ENCODE measurements at places on chromosomes 12 and 14. TPM values are rescaled to one million over a fixed set of nuclear protein-coding genes. Genes with fewer than 3 reads are reported as not detected.

- no peak for DNase-seq
These were observed 1.9 kb upstream of the SEL1L start for GRCh38 chr14:81535396-81536164.

DNA sequence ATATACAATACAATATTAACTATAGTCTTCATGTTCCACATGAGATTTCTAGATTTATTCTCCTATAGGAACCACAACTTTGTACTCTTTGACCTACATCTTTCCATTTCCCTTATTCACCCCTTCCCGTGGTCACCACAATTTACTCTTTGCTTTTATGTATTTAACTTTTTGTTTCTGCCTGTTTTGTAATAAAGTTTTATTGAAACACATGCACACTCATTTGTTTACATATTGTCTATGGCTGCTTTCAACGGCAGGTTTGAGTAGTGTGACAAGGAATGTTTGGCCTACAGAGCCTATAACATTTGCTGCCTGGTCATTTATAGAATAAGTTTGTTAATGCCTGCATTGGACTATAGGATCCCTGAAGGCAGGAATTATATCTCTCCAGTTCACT, 231.1 kb downstream of the CRADD start:
- DNase-seq = no peak

GRCh38 chr14:85391892-85392291, 138.1 kb upstream of the FLRT2 start:
- DNase-seq = peak; percentile 0

- no peak for DNase-seq
These were observed 85.9 kb downstream of the CRADD start for GRCh38 chr12:93762912-93763553.

- no peak for DNase-seq
These were observed 162.6 kb upstream of the PLEKHG7 start for GRCh38 chr12:92539976-92540781.

The DCN gene
- total RNA-seq = not detected

DNA sequence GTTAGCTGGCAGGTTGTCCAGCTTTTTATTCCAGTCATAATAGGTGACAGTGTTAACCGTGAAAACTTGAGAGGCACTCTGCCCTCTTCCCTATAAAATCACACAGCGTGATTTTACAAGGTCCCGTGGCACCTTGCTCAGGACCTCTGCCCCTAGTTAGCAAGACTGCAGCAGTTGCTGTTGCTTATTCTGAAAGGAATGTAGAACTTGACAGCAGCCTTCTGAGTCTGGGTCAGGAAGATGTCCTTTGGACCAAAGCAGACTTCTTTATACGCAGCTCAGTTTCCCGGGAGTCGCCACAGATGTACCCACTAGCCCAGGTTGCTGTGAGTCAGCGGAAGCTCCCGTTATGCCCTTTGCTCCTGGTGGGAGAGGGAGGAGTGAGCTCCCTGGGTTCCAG, 13.2 kb downstream of the PRKAB1 start:
- no peak for DNase-seq

DNA sequence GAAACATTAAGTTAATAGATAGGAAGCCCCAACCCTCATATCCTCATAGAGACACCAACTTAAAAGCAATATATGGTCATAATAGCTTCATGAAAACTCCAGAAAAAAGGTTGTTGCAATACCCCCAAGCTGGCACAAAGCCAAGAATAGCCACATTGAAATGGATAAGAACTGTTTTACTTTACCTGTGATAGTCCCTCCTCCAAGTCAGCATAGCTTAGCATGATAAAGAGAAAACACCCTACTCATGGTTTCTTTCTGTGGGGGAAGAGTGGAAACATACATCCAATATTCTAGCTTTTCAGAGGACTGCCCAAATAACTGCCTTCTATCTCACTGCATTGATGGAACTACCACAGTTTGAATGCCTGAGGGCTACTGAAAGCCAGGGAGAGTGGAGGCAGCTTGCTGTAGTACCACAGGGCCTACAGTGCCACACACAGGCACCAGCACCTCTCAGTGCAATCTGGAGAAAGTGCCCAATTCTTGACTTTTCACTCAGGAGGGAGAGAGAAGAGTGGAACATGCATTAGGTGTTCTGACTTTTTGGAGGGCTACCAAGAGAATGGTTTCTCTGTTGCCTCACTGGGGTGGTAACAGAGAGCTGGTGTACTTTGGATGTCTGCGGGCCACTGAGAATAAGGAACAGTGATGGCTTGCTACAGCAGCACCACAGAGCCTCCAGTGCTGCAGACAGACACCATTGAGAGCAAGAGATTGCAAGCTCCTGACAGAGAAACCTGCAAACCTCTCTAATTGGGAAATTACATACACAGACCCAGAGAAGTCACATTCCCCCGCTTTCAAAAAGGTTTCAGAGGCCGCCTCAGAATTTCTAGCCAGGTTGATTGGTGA, 157.1 kb upstream of the GARIN2 start:
- DNase-seq = no peak

GRCh38 chr14:61430066-61430757, 108.8 kb downstream of the PRKCH start:
- DNase-seq = no peak

GRCh38 chr12:1217191-1217949, 226.3 kb downstream of the ERC1 start:
- DNase-seq = no peak

GRCh38 chr12:62158461-62159360, 101.5 kb upstream of the USP15 start:
- no peak for DNase-seq

DNA sequence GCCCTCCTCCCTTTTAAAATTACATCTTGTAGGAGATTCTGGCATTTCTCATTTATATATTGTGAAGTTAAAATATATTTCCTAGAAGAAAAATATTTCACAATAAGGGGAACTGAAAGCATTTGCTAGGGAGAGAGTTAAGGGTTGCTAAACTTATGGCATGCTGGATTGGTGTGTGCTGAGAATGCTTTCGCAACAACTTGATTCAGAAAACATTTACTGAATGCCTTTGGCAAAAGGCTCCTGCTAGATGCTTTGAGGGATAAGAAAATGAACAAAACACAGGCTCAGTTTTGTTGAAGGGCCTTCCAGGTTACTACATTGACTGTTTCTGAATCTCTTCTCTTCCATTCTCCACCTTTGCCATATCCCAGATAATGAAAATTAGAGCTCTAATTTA, 67.5 kb downstream of the DIP2B start:
- DNase-seq = no peak

The PNMA1 gene
- 28.3 TPM for total RNA-seq

- no peak for DNase-seq
These were observed 3.8 kb upstream of the B3GNT4 start for GRCh38 chr12:122199484-122200355.

DNA sequence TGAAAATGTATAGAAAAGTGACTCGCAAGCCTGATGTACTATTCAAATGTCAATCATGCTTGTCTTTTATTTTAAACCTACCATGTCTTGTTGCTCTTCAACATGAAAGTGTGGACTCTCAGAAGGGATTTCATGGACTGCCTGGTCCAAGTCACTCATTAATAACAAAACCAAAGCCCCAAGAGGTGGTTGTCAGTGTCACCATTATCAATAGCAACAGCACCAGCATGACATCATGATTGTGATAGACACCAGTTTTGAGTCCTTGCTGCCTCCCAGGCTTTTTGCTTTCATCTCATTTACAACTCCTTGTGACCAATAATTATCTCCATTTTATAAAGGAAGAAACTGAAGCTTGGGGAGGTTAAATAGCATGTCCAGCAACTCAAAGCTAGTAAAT, 112.0 kb upstream of the TMPO start:
- DNase-seq = no peak

The AQP5 gene
- total RNA-seq = not detected

The B3GNT4 gene
- total RNA-seq = 1.6 TPM

DNA sequence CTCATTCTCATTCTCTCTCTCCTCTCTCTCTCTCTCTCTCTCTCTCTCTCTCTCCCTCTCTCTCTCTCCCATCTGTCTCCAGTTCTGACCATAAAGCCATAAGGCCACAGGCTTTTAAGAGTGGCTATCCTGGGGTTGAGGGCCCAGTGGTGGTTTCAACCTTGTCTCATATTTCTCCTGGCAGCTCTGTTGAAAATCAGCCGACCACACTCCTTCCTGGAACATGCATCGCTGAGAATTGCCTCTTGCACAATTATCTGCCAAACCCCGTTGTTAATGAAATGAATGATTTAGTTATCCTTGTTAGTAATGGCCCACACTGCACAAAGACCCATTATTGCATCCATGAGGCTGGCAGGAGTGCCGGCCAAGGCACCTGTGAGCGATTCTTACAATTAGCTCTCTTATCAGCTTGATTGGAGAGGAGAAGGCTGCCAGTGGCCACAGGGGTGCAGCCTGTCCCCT, 30.4 kb upstream of the KCNA5 start:
- DNase-seq = no peak

The LGR5 gene
- not detected for total RNA-seq

The MIP gene
- not detected for total RNA-seq

DNA sequence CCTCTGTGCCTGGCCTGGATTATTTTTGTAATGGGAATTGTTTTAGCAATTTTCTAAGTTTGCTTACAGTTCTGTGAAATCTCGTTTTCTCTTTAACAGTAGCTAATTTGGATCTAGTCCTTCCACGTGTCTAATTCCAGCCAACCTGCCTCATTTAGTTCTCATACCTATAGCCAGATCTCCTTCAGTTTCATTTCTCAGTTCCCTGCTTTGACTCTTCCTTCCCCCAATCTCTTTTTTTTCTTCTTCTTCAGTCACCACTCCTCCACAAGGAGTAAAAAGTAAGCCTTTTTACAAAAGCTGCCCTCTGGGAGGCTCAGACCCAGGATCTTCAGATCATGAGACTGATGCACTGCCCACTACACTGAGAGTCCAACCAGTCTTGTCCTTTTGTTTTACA, 1.4 kb downstream of the THTPA start:
- DNase-seq = no peak

DNA sequence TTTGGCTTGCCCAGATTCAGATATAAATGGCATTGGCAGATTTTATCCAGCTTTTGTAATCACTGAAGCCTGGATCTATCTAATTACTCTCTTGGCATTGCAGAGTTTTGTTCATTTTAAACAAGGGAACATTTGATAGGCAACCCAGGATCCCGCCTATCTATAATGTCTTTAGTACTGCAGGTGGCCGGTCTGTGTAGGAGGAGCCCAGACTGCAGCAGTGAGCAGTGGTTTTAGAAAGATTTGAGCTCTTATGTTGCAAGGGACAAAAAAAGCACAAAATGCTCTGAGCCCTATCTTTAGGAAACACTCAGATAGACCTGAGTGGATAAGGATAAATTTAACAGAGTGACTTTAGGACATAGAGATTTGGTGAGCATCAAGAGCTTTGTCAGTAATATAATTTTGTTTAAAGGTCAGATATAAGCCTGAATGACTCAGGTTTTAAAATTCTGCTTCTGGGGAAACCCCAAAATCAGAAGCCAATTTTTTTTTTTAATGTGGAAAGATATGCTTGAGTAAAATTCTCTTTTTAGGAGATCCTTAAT, 165.5 kb downstream of the SLC5A8 start:
- DNase-seq = no peak

- DNase-seq = no peak
These were observed 10.6 kb upstream of the CSAD start for GRCh38 chr12:53191096-53191884.

The TMEM63C gene
- total RNA-seq = 1.2 TPM

GRCh38 chr12:95231190-95231589, 13.6 kb downstream of the VEZT start:
- DNase-seq = no peak

DNA sequence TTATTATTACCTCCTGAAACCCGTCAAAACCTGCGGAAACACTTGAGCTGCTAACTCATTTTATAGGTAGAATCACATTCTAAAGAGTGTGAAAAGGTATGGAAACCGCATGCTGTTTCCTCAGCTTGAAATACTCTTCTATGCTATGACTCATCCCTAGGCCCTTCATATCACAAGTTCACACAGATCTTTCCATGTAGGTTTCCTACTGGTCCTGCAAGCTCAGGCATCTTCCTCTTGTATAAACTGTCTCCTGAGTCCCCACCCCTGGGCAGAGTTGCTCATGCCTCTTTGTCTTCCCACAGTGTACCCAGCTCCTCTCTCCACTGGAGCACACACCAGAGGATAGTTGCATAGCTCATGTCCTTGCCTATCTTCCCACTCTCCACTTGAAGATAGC, 84.7 kb downstream of the CMAS start:
- DNase-seq = no peak

GRCh38 chr14:102316338-102316742, 3.2 kb upstream of the ZNF839 start:
- DNase-seq = peak; percentile 23

DNA sequence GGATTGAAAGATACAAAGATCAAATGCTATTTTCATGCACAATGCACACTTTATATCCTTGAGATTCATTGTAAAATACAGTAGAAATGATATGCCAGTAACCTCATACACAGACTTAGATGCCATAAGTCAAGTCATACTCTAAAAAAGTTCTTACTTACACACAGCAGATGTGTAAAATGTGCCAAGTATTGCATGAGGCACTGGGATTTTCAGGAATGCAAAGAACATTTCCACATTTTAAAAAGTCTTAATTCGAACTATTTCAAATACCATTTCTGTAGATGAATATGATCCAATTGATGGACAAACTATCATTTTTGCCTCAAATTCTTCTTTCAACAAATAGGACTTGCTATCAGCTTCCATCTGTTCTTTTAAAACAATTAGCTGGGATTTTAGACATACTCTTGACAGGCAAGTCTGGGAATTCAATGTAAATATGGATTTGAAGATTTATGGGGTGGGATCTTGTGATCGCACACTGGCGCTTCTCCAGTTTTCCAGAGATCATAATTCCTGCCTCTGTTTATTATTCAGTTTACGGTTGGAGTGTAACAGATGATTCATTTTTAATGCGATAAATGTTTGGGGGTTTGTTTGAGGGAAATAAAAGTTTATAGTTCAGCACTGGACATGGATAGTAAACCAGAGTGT, 183.8 kb downstream of the PAX9 start:
- DNase-seq = no peak

DNA sequence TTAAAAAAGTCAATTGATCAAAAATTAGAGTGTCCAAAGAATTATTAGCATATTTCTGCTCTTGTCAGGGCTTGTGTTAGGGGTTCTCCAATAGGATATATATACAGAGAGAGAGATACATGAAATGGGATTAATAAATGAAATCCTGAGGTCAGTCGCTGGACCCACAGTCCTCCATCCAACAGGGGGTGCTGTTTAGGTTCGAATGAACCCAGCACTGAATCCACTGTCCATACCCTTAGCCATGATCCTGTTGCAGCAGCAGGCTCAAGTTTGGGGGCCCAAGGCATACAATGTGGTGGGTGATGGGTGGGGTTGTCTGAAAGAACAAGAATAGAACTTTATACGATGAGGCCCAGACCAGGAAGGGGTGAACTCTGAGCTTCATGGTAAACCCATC, 780 bp upstream of the MYO1H start:
- no peak for DNase-seq

- DNase-seq = peak; percentile 59
These were observed 900 bp downstream of the C2CD5 start for GRCh38 chr12:22543246-22544037.

The RNASE2 gene
- not detected for total RNA-seq

Measured in activated naive CD8-positive, alpha-beta T cell treated with anti-CD3 and anti-CD28 coated beads for 36 hours (primary cell).